ENCODE measurements at places on chromosomes 16 and 17. TPM values are rescaled to one million over a fixed set of nuclear protein-coding genes. Genes with fewer than 3 reads are reported as not detected.

The ATPAF2 gene
- 28.2 TPM for total RNA-seq

The C16orf92 gene
- not detected for total RNA-seq

The ANKRD40CL gene
- total RNA-seq, result not detected

The NPIPA2 gene
- total RNA-seq, result not detected

The TP53TG3C gene
- total RNA-seq, result not detected

The AIPL1 gene
- total RNA-seq, result not detected

The CD300LB gene
- not detected for total RNA-seq

The HS3ST6 gene
- not detected for total RNA-seq

The NEK8 gene
- total RNA-seq, result 6.8 TPM

The ZNF23 gene
- total RNA-seq, result 8.7 TPM

The ATP6V0A1 gene
- 3.3 TPM for total RNA-seq

The PRSS27 gene
- total RNA-seq, result 1.3 TPM

The SLC9A5 gene
- total RNA-seq, result 7.8 TPM

The SSTR5 gene
- total RNA-seq, result not detected

The RNF157 gene
- total RNA-seq, result 21.1 TPM

Data from activated CD8-positive, alpha-beta memory T cell treated with anti-CD3 and anti-CD28 coated beads for 36 hours (primary cell).